ENCODE measurements at places on chromosomes 3 and 15. TPM values are rescaled to one million over a fixed set of nuclear protein-coding genes. Genes with fewer than 3 reads are reported as not detected.
A peak's percentile ranks its signal among the peaks of the same experiment; 100 is the strongest.

The SLC9C1 gene
- not detected for total RNA-seq

GRCh38 chr3:21562243-21562642 is 188.8 kb downstream of the ZNF385D start:
- DNase-seq, result no peak

DNA sequence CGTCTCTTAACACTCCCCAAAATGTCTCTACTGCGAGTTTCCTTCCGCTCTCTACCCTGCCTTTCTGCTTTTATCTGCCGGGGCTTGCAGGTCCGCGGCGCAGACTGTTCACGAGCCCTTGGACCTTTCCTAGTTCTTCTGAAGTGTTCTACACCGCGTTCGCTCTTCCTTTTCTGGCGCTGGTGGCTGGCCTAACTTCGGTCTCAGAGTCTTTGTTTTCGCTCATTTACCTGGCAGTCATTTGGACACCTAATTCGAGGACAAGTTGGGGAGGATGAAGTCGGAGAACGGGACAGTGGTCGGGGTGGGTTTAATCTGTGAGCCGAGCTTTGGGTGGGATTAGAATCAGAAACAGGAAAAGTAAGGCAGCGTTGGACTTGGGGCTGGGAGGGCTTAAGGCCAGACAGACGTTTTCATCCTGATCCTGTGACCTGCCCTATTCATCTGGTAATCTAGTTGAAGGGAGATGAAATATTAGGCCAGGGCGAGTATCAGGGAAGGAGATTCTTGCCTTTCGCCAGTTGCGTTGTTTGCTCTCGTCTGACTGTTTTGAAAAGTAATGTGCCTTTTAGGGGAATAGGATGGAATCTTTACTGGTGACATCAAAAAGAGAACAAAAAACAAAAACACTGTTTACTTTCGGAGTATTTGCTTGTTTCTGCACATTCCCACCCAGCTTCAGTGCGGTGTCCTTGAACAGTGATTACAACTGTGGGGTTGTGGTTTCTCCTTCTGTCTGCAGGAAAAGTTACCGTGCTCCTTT is 1.8 kb downstream of the DIPK2A start:
- no peak for DNase-seq

GRCh38 chr15:64687172-64687571 is 88.2 kb downstream of the RBPMS2 start:
- DNase-seq, result no peak

The FMN1 gene
- 0.21 TPM for total RNA-seq

GRCh38 chr3:32432711-32433530 is 41.3 kb downstream of the CMTM7 start:
- DNase-seq, result peak; percentile 60

The VGLL3 gene
- total RNA-seq, result not detected

GRCh38 chr15:96402403-96402802 is 71.9 kb downstream of the NR2F2 start:
- DNase-seq, result no peak

- no peak for DNase-seq
These were observed 96.1 kb downstream of the TOP2B start for GRCh38 chr3:25568525-25569078.

- DNase-seq, result no peak
These were observed 2.7 kb downstream of the AP2M1 start for GRCh38 chr3:184177331-184177731.

DNA sequence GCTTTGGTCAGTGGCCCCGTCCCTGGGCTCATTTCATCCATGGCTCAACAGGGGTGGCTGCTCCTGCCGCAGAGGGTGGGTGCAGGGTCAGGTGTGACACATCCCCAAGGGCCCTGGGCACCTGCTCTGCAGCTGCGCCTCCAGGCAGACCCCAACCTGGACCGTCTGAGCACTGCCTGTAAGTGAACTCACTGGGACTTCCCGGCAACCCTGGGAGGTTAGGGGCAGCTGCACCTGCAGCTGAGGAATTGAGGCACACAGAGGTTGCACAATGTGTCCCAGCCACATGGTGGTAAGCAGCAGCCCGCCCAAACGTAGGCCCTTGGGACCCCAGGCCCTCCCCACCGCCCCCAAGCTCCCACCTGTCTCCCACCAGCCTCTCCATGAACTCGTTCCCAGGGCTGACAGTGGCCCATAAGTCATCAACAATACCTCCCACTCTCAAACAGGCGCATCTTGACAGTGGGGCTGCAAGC is 55.1 kb downstream of the PLXNA1 start:
- DNase-seq, result no peak

- no peak for DNase-seq
These were observed 2.7 kb downstream of the GAP43 start for GRCh38 chr3:115626006-115626409.

- no peak for DNase-seq
These were observed 98.5 kb downstream of the ITPR1 start for GRCh38 chr3:4591669-4592068.

The ARGFX gene
- not detected for total RNA-seq

The RLBP1 gene
- not detected for total RNA-seq

- no peak for DNase-seq
These were observed 17.5 kb downstream of the RFTN1 start for GRCh38 chr3:16496008-16496407.

GRCh38 chr15:69666921-69667811 is 214.5 kb downstream of the RPLP1 start:
- DNase-seq, result peak; percentile 35

GRCh38 chr3:152011812-152012735 is 138.6 kb downstream of the SUCNR1 start:
- no peak for DNase-seq

The OR5K2 gene
- total RNA-seq, result not detected

The GPR27 gene
- 1.6 TPM for total RNA-seq

GRCh38 chr3:110815008-110815583 is 256.5 kb upstream of the NECTIN3 start:
- no peak for DNase-seq

GRCh38 chr3:152185891-152186630 is 82.7 kb upstream of the MBNL1 start:
- DNase-seq, result no peak

The ZNF502 gene
- 1.8 TPM for total RNA-seq

The CCR3 gene
- total RNA-seq, result not detected

GRCh38 chr3:71127052-71127831 is 456.3 kb downstream of the FOXP1 start:
- DNase-seq, result peak; percentile 66

- DNase-seq, result no peak
These were observed 26.2 kb upstream of the COMMD4 start for GRCh38 chr15:75309711-75310110.

The CLDN16 gene
- total RNA-seq, result not detected

DNA sequence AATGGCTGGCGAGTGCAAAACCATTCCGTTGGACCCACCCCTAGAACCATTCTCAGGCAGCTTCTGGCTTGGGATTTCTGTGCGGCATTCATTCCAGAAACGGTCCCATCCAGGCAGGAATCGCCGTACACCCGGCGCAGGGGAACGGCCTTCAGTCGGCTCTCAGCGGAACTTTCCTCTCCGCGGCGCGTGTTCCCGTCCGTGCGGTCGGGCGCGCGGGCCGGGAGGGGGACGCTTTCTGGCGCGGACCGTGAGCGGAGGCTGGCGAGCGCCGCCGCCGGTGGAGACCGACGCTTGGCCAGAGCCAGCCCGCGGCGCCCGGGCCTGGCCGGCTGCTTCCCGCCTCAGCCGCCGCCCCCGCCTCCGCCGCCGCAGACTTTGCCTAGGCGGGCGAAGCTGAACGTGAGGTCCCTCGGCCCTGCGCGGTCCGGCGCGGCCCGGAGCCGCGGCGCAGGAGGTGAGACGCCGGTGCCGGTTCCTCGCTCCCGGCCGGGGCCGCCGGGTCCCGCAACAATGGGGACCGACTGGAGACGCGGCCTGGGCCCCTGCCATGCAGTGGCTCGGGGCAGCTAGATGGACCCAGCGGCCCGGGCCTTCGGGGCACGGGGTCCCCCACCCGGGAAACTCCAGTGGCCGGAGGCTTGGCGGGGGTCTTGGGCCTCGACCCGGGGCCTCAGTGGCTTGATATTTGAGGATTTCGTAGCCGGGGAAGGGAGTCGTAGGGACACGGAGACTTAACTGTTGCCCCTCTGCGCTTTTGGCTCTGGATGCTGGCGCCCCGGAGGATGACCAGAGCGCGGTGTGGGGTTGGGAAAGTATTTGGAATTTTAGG is at the start of gene RAD54L2:
TSS of gene RAD54L2 (plus strand) at position 261 of the 832 bp plus-strand sequence. CDS start 51,702 bp downstream, outside the sequence.
- peak; percentile 87 for DNase-seq

The GABRR3 gene
- total RNA-seq, result not detected

The GOLGA8G gene
- not detected for total RNA-seq

The IQSEC1 gene
- 40.4 TPM for total RNA-seq

DNA sequence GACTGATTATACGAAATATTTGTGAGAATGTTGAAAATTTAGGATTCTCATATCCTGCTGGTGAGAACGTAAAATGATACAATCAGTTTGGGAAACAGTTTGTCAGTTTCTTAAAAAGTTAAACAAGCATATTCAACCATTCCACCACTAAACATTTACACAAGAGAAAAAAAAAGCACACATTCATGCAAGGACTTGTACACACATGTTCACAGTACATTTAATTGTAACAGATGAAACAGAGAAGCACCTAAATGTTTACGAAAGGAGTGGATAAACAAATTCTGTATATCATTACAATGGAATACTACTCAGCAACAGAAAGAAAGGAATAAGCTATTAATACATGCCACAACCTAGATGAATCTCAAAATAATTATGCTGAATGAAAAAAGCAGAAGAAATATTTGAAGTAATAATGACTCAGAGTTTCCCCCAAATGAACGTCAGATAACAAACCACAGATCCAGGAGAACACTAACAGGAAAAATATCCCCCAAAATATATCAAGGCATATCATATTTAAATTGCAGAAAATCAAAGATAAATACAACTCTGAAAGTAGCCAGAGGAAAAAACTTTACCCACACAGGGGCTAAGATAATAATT is 14.3 kb downstream of the ANKRD28 start:
- no peak for DNase-seq

DNA sequence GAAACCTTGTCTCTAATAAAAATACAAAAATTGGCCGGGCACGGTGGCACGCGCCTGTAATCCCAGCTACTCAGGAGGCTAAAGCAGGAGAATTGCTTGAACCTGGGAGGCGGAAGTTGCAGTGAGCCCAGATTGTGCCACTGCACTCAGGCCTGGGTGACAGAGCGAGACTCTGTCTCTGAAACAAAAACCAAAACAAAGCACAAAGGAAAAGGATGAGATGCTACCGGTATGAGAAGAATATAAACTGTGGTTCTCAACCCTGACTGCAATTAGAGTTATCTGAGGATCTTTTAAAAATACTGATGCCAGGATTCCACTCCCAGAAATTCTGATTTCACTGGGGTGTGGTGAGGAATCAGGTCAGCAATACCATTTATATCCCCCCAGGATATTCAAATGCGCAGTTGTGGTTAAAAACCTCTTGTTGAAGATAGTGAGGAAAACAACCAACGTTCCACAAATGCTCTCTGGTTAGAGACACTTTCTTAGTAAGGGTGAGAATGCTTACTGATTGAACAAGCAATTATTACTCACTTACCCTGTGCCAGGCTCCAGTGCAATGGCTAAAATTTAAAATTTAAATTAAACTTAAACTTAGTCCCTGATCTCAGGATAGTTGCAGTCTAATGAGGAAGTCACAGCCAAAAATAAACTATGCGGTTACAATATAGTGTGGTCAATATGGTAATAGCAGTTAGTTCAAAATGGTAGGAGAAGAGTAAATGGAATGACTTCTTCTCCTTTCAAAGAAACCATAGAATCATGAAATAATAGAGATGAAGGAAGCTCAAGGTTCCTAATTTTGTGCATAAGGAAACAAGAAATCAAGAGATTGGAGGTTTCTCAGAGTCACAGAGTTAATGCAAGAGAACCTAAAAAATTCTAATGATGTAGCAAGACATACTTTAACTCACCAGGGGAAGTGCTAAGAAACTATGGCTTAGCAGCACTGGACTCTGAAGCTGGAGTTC is 109.5 kb downstream of the SSR3 start:
- DNase-seq, result no peak

- DNase-seq, result no peak
These were observed 2.0 kb upstream of the MECOM start for GRCh38 chr3:169665264-169666075.

- DNase-seq, result no peak
These were observed 66.4 kb downstream of the B3GALNT1 start for GRCh38 chr3:161038725-161039124.

- DNase-seq, result no peak
These were observed 603 bp upstream of the PYDC2 start for GRCh38 chr3:191460360-191460759.

GRCh38 chr3:55750525-55750924 is 263.4 kb upstream of the WNT5A start:
- no peak for DNase-seq

The PHLDB2 gene
- total RNA-seq, result 0.75 TPM

GRCh38 chr3:30680789-30681648 is 74.6 kb downstream of the TGFBR2 start:
- no peak for DNase-seq

The BTLA gene
- 21.7 TPM for total RNA-seq

- peak; percentile 59 for DNase-seq
These were observed 1.1 kb downstream of the PRRT3 start for GRCh38 chr3:9951126-9951525.

GRCh38 chr3:32818229-32818969 is 602 bp downstream of the TRIM71 start:
- peak; percentile 46 for DNase-seq

The NEK11 gene
- total RNA-seq, result 1.3 TPM

DNA sequence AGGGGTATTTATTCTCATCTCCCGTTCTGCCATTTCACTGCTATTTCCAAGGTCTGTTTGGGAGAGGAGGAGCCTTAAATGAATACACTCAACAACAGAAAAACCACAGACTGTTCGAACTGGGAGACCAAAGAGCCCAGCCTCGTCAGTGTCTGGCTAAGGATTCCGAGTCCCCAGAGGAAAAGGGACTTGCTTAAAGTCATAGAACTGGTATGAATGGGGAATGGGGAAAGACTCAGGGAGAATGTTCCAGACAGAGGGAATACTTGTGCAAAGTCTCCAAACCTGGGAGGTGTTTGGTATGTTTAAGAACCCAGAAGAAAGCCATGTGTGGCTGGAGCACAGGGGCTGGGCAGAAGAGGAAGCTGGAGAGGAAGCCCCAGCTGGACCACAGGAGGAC is 46.9 kb downstream of the FAM43A start:
- no peak for DNase-seq

DNA sequence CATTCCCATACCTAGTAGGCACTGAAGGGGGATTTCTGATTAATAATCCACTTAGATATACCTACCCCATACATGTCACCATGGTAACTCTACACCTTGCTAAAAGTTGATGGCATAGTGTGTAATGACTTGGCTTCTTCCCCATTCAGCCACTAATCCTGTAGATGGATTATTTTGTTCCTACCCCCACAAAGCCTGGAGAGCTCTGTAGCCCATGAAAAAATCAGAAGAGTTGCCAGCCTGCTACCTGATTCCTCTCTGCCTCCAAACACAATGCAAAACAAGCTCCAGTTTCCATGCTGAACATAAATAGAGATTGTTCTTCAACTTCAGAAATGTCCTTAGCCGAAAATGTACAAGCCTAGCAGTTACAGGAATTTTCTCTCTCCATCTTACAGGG is 98.9 kb upstream of the PFN2 start:
- no peak for DNase-seq

DNA sequence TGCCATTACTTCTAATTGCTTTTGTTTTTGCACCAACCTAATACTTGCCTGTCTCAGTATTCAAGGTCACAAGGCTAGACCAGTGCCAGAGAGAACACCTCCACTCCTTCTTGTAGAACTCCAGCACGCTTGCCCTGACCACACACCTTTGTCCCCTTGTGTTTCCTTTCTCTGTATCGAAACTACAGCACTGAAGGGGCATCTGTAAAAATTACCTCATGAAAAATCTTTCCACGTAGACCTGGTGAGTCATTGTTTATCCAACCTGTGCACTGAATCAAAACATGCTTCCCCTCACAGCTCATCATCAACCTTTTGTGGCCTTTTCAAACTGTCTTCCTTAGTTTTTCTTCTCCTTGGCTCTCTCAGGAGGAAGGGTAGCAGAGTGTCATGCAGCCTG is 259.5 kb downstream of the THRB start:
- DNase-seq, result no peak
